MCF 10A (cell line): ENCODE measurements at places on chromosomes 2 and 18.

DNA sequence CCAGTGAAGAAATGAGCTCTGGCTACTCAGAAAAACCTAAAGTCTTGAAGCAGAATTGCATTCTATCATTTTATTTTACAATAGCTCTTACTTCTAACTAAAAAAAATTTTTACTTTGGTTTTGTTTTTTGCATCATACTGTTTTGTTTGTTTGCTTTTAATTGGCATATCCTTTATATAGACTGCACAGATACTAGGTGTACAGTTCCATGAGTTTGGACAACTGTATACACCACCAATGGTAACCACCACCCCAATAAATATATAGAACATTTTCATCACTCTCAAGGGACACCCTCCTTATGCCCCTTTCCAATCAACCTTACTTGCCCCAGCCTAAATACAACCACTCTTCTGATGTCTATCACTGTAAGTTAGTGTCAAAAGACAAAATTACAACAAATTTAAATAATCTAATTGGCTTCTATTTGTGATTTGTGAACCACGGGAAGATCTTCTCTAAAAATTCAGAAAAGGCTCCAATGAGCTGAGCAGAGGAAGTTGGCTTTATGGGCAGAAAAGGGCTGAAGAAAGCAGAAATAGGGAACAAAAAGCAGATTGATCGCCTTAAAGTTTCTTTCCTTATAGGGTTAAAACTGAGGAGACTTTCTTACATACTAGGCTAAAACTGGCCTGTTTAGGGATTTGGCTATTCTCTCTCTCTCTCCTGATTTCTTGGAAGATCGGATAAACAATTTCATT is 22.2 kb upstream of the SOS1 start:
- DNase-seq, result no peak
- H3K36me3 ChIP-seq, result no peaks in the 10 kb centered on the region
- H3K4me3 ChIP-seq, result no peak overlapping the region
- peaks cover 10% of the 10 kb centered on the region for H3K4me1 ChIP-seq
- H3K27me3 ChIP-seq, result no peaks in the 10 kb centered on the region
- H3K27ac ChIP-seq, result no peak overlapping the region

GRCh38 chr18:56319953-56320352 is 318.4 kb downstream of the TXNL1 start:
- no peaks in the 10 kb centered on the region for H3K27me3 ChIP-seq
- DNase-seq, result no peak

DNA sequence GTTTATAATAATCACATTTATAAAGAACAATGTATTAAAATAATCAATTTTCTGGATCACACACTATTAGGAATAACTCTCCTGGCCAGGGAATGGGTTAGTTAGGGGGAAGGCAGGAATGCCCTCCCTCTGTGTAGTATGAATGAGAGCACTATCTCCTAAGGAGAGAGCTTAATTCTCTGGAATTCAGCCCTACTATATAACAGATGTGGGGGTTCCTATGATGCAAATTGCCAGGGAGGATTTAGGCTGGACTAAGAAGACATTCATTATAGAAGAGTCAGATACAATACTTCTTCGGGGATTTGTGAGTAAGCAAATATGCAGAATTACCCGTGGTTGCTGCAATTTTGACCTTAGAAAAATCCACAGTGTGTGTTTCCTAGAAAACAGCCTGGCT is 250.1 kb upstream of the VRK2 start:
- no peak for DNase-seq
- no peak overlapping the region for H3K4me3 ChIP-seq
- H3K27ac ChIP-seq, result no peak overlapping the region

GRCh38 chr2:72974436-72974754 is 57.1 kb downstream of the EMX1 start:
- no peaks in the 10 kb centered on the region for H3K4me1 ChIP-seq
- no peak for DNase-seq
- H3K4me3 ChIP-seq, result no peak overlapping the region
- no peaks in the 10 kb centered on the region for H3K27me3 ChIP-seq
- no peak overlapping the region for H3K27ac ChIP-seq

- H3K4me3 ChIP-seq, result no peak overlapping the region
- peak; percentile 59 for DNase-seq
- no peaks in the 10 kb centered on the region for H3K27me3 ChIP-seq
- H3K4me1 ChIP-seq, result no peaks in the 10 kb centered on the region
- H3K27ac ChIP-seq, result no peak overlapping the region
Observed at GRCh38 chr18:3230401-3231334, 10.9 kb upstream of the MYOM1 start.

DNA sequence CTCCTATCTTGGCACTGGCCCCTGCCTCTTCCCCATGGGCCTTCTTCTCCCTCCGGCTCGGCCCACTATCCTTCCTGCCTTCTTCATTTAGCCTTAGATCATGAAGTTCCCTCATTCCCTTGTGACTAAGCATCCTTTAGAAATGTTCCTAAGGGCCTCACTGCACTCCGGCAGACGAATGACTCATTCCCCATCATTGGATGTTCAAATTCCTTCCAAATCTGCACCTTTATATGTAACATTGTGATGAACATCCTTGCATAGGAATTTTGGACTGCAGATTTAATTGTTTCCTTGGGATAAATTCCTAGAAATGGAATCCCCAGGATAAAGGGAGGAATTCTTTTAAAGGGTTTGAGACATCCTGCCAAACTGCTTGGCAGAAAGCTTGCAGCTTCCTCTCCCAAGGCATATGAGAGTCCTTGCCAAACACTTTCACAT is 19.0 kb downstream of the CRACDL start:
- no peaks in the 10 kb centered on the region for H3K27me3 ChIP-seq
- H3K36me3 ChIP-seq, result peaks cover 7% of the 10 kb centered on the region
- peak overlapping the region; percentile 3 for H3K27ac ChIP-seq
- peaks cover 56% of the 10 kb centered on the region for H3K4me1 ChIP-seq

DNA sequence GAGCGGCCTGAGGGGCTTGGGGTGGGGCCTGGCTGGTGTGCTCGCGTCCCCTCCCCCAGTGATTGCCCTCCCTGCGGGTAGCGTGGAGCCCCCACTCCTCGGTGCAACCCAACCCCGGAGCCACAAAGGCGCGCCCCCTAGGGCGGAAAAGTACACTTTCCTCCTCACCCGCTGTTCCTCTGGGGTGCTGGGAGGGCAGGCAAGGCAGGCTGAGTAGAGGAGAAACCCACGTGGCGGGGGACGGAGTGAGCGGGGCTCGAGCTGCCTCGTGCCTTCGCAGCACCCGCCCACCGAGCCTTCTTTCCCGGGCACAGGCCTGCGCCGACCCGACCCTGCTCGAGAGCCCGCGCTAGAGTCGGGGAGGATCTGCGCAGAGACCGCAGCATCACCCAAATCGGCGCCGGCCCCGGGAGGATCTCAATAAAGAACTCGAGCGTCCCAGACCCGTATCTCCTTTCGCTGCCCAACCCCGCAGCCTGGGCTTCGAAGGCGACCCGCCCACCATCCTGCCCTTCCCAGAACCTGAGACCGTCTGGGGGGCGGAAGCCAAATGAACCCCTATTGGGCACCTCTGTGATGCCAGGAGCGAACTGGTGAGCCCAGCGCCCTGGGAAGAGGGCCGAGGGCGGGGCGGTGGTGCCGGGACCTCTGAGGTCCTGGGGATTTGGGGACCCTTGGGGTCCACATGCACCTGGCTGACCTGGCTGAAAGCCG is 1.5 kb downstream of the UCN start:
- H3K27me3 ChIP-seq, result no peaks in the 10 kb centered on the region
- H3K4me1 ChIP-seq, result no peaks in the 10 kb centered on the region
- H3K4me3 ChIP-seq, result no peak overlapping the region
- H3K27ac ChIP-seq, result no peak overlapping the region

GRCh38 chr18:3238742-3239141 is 8.9 kb upstream of the MYL12A start:
- no peak overlapping the region for H3K4me3 ChIP-seq
- no peak for DNase-seq
- H3K27ac ChIP-seq, result no peak overlapping the region
- H3K27me3 ChIP-seq, result no peaks in the 10 kb centered on the region
- peaks cover 9% of the 10 kb centered on the region for H3K4me1 ChIP-seq

- no peak overlapping the region for H3K27ac ChIP-seq
- no peaks in the 10 kb centered on the region for H3K27me3 ChIP-seq
- DNase-seq, result no peak
- H3K36me3 ChIP-seq, result no peaks in the 10 kb centered on the region
- peaks cover 16% of the 10 kb centered on the region for H3K4me1 ChIP-seq
- H3K4me3 ChIP-seq, result no peak overlapping the region
Observed at GRCh38 chr2:71215447-71215846, 11.5 kb downstream of the PAIP2B start.

- no peaks in the 10 kb centered on the region for H3K27me3 ChIP-seq
- no peak overlapping the region for H3K27ac ChIP-seq
- DNase-seq, result no peak
- peaks cover 6% of the 10 kb centered on the region for H3K4me1 ChIP-seq
- H3K4me3 ChIP-seq, result no peak overlapping the region
Observed at GRCh38 chr2:181817509-181817908, 74.0 kb upstream of the ITPRID2 start.

GRCh38 chr2:147594038-147594437 is 250.8 kb upstream of the ACVR2A start:
- H3K36me3 ChIP-seq, result no peaks in the 10 kb centered on the region
- no peak overlapping the region for H3K27ac ChIP-seq
- DNase-seq, result no peak
- no peak overlapping the region for H3K4me3 ChIP-seq
- no peaks in the 10 kb centered on the region for H3K4me1 ChIP-seq
- H3K27me3 ChIP-seq, result no peaks in the 10 kb centered on the region

DNA sequence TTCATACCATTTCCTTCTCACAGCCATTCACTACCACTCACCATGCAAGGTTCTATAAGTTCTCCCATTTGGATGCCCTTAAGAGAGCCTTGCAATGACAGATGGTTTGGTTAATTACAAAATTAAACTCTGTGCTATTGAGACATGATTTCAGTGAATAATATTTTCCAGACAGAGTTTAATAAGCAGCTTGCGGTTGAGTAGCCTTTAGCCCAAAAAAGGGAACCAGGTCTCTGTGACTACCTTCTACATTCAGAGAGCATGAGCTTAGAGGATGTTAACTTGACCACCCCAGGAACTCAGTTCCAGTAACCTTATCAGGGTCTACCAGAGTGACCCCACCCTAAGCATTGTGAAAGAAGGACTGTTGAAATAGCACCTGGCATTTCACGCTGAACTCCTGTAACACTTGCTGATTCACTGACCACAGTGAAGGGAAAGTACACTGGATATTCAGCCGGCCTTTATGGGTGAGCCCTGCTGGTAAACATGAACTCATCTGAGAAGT is 1173.1 kb upstream of the ZEB2 start:
- H3K27ac ChIP-seq, result peak overlapping the region; percentile 94
- H3K4me1 ChIP-seq, result peaks cover 25% of the 10 kb centered on the region
- peak overlapping the region; percentile 14 for H3K4me3 ChIP-seq
- no peaks in the 10 kb centered on the region for H3K27me3 ChIP-seq

DNA sequence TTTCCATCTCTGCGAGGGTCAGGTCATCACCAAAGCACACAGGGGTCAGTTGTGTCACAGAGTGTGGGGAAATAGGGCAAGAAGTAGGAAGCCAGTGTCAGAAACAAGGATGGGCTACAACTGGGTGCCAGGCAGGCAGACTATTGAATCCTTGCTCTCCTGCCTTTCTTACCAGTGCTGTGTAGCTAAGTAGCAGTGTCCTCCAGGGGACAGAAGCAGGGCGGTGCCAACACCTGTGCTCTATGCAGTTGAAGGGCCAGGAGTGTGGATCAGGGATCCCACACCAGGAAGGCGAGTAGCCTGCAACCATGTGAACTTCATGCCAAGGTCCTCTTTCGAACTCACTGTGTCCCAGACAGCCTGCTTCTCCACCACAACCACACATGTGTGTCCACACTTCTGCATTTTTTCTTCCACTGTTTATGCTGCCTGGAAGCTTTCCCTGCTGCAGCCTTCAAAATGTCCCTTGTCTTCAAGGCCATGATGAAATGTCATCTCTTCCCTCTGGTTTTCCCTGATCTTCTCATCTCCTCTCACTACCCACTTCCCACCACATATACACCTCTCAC is 25.4 kb upstream of the REG3G start:
- H3K27me3 ChIP-seq, result peaks cover 5% of the 10 kb centered on the region
- H3K27ac ChIP-seq, result no peak overlapping the region
- H3K4me3 ChIP-seq, result no peak overlapping the region
- H3K4me1 ChIP-seq, result no peaks in the 10 kb centered on the region

DNA sequence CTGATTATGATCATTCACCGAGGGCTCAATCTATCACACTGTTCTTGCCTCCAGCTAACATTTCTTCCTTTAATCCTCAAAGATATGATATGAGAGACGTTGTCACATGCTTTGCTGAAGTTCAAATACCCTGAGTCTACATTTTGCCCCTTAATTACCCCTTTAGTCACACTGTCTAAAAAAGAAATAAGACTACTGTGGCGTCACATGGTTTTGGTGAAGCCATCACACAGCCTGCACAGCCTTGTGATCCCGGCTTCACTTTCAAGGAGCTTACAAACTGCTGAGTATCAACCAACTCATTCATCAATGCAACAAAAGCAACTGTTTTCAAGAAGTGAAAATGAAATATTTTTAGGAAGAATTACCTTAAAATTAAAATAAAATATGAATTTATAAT is 31.9 kb upstream of the SOCS6 start:
- no peak overlapping the region for H3K27ac ChIP-seq
- H3K36me3 ChIP-seq, result no peaks in the 10 kb centered on the region
- no peak overlapping the region for H3K4me3 ChIP-seq
- DNase-seq, result no peak
